ENCODE measurements at places on chromosomes 1 and 21. TPM values are rescaled to one million over a fixed set of nuclear protein-coding genes. Genes with fewer than 3 reads are reported as not detected.

Gene RYR2
- total RNA-seq = not detected

Gene CBS
- total RNA-seq = 58.5 TPM

Gene FAM151A
- not detected for total RNA-seq

Gene OR14K1
- total RNA-seq = not detected

Gene TRIM63
- 0.15 TPM for total RNA-seq

Gene NHLH1
- not detected for total RNA-seq

Gene TLCD4
- 0.29 TPM for total RNA-seq

Gene FMO5
- 1.3 TPM for total RNA-seq

Data from smooth muscle cell of trachea (primary cell).